ENCODE measurements at places on chromosomes 6 and 20.

GRCh38 chr20:1308067-1308701, 20.8 kb downstream of the SDCBP2 start:
- DNase-seq: no peak

DNA sequence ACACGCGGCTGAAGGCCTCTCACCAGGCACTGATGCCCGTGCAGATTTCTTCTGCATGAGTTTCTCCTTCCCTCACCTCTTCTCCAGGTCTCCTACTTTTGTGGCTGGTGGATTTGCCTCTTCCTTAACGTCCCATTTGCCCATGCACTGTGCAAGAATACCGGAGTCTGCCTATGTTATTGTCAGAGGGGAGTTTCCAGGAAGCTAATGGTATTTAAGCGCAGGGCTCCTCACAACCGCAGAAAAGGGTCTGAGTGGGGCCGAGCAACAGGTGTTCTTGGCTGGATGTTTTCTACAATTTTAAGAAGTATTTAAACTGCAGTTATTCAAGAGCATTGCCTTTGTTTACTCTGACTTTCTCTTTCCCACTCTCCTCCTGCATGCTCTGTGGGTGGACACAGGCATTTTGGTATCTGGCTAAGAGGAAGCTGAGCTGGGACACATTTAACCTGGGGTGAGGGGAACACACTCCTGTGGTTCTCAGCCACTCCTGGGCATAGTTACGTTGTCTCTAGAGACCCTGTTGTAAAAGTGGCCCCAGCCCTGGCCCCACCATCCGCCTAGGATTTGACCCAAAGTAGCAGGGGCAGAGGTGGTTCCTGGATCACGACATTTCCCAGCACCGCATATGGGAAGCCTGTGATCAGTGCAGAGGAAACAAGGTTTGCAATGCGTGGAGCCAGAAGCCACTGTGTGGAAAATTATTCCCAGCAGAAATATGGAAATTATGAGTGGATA, 34.4 kb downstream of the GGTLC1 start:
- no peak for DNase-seq

GRCh38 chr6:3711776-3712175, 39.7 kb downstream of the PXDC1 start:
- DNase-seq: no peak

GRCh38 chr20:14820771-14821170, 483.4 kb upstream of the FLRT3 start:
- DNase-seq: no peak

- no peak for DNase-seq
Observed at GRCh38 chr6:145067430-145067829, 667.9 kb downstream of the EPM2A start.

DNA sequence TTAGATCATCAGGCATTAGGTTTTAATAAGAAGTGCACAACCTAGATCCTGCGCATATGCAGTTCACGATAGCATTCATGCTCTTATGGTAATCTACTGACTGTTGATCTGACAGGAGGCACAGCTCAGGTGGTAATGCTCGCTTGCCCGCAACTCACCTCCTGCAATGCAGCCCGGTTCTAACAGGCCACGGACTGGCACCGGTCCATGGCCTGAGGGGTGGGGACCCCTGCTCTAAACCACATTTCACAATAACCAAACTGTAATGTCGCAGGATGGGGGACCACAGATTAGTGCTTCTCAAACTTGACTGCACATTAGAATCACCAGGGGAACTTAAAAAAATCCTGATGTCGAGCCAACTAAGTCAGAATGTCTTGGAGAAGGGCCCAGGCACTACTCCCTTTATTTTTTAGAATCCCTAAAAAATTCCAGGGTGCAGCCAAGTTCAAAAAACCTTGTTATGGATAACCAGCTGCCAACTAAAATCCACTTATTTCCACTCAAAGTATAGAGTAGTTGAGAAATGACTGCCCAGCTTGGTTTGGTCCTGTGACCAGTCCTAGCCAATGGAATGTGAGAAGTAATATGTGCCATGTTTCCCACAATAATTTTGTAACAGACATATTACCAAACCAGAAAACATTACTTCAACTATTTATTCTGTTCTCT, 3.1 kb downstream of the SHPRH start:
- no peak for DNase-seq

DNA sequence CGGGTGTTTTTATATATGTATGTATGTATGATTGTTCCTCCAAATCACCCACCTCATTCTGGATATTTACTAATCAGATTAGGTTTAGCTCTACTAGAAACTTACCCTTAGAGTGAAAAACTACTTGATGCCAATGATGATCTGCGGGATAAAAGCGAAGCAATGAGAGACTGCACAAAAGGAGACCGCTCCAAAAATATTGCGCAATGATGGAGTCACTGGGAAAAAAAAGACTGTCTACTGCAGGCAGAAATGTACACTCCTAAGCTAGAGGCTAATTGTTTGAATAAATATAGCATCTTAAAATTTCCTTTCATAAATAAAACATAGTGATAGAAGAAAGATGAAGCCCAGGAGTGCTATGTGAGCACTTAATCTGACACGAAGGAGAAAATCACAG, 7.3 kb downstream of the RAB32 start:
- DNase-seq: no peak

GRCh38 chr6:37182736-37183590, 13.0 kb downstream of the PIM1 start:
- DNase-seq: no peak

- no peak for DNase-seq
Observed at GRCh38 chr6:112485827-112486212, 138.7 kb downstream of the RFPL4B start.

All from islet precursor cell (in vitro differentiated cells).